ENCODE measurements at places on chromosomes 7 and 10.
A peak's percentile ranks its signal among the peaks of the same experiment; 100 is the strongest.

- no peak for DNase-seq
Measured at GRCh38 chr10:101258179-101258885, 29.1 kb upstream of the LBX1 start.

- DNase-seq: peak; percentile 42
Measured at GRCh38 chr7:142856565-142857245, 1.8 kb downstream of the EPHB6 start.

DNA sequence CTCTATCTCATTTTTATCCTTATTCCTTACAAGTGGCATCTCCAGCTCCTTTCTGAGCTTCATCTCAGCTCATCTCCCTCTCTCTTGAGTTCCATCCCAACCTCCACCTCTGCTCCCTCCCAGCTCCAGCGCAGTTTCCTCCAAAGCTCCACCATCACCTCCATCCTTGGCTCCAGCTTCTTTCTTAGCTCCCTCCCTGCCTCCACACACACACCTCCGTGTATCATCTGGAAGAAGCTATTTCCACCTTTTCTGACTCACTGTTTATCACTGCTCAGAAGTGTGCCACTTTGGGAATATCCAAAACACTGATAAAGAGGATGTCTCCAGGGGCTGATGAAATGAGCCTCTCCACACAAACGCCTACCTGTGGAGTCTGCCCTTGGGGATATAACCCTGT lies 481.4 kb downstream of the PTPRN2 start:
- no peak for DNase-seq

- no peak for DNase-seq
Measured at GRCh38 chr10:96491303-96491702, 22.4 kb downstream of the TLL2 start.

DNA sequence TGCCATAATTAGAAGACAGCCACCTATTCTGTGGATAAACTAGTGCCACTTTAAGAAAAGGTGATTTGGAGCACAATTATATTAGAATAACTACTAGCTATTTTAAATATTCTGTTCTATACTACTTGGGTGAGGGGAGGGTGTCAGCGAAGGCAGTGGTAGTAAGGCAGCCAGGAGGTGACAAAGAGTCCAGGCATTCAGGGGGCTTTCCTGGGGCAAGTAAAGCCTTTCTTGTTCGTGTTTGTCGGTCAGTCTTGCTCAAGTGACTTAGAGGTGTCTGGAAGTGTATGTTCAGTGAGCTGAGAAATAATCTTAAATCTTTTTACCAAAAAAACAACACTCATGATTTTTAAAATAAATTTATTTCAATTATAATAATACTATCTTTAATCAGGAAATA lies 34.4 kb downstream of the ADD3 start:
- DNase-seq: no peak

DNA sequence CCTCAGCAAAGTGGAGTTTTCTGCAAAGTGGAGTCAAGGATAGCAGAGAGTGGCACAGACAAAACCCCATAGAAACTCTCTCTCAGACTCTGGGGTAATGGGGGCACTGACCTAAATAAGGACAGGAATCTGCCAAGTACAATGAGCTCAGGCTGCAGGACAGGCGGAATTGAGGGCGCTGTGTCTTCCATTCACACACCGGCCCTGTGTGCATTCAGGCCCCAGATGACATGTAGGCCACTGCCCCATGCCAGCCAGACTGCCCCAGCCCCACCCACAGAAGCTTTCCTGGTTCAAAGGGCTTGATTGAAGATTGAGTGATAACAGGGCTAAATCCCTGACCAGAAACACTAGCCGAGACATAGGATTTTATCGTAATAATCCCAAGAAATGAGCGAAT lies 52.7 kb downstream of the EEPD1 start:
- DNase-seq: no peak

DNA sequence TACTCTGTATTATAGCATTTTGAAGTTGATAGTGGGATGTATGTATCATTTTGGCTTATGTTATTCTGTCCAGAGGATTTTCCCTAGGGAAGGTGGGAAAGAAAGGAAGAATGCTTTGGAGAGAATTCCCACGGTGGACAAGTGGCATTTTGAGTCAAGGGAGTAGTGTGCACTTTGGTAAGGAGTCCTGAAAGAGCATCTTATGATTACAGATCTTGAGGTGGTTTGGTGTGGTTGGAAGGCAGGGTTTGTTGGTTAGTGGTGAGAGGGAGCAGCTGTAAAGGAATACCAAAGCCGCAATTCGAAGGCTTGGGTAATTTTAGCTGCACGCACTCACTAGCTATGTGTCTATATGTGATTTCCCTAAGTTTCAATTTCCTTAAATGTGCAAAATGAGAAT lies 16.1 kb downstream of the CCSER2 start:
- no peak for DNase-seq

GRCh38 chr10:97796651-97797050 lies 24.9 kb upstream of the SFRP5 start:
- DNase-seq: no peak

- peak; percentile 7 for DNase-seq
Measured at GRCh38 chr7:13312307-13312706, 624.9 kb downstream of the ARL4A start.

GRCh38 chr7:116509982-116510579 lies 10.5 kb downstream of the CAV2 start:
- DNase-seq: no peak

Data from kidney (tissue), 22 donors.